Astrocyte (in vitro differentiated cells and primary cell): ENCODE measurements at places on chromosomes 2 and 18.
A peak's percentile ranks its signal among the peaks of the same experiment; 100 is the strongest.

- DNase-seq, result no peak
Observed at GRCh38 chr2:72871880-72872279, 15.3 kb upstream of the SPR start.

DNA sequence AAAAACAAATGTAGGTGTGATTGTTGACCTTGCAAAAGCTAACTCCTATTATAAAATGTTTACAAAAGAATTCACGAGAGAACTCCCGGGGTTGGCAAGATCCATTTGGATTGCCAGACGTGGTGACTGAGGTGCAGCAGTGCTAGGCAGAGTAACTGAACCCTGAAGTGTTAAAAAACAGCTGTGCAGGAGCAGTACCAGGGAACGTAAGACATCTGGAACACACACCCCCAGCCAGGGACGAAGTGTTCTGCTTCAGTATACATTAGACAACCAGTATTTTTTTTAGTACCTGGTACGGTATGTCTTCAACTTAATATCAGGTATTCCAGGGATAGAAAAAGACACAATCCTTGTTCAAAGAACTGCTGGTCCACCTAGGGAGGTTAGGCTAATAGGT, 272.1 kb upstream of the EPAS1 start:
- no peak for DNase-seq

- DNase-seq, result peak; percentile 68
Observed at GRCh38 chr2:54610700-54611099, 112.8 kb upstream of the EML6 start.

DNA sequence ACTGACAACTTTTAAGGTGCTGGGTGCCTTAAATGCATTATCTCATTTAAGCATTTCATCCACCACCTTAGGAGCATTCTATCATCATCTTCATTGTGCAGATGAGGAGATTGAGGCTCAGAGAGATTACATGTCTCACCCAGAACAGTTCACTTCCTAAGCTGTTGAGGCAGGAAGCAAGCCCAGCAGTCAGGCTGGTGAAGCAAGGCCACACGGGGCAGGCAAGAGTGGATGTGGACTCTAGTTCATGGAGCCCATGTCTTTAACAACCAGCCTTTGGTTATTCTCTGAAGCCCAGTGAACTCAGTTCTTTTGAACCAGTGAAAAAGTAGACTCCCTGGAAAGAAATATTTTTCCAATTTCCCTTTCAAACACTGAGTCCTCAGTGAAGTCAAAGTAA, 294.8 kb upstream of the MGAT5 start:
- no peak for DNase-seq

DNA sequence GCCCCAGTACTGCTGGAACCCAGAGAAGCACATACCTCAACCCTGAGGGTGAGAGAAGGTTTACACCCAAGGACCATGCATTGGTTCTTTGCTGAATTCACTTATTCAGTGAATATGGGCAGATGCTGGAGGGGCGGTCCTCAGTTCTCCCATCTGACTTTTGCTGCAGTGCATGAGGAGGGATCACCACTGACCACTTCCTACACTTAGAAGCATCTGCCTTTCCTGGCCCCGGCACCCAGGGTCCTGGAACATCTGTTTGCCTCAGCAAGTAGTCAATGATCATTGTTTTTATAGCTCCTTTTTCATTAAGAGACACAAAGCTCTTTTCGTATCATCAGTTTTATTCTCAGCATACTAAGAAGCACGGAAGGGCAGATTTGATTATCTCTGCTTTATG, 211.4 kb downstream of the SH3RF3 start:
- no peak for DNase-seq

DNA sequence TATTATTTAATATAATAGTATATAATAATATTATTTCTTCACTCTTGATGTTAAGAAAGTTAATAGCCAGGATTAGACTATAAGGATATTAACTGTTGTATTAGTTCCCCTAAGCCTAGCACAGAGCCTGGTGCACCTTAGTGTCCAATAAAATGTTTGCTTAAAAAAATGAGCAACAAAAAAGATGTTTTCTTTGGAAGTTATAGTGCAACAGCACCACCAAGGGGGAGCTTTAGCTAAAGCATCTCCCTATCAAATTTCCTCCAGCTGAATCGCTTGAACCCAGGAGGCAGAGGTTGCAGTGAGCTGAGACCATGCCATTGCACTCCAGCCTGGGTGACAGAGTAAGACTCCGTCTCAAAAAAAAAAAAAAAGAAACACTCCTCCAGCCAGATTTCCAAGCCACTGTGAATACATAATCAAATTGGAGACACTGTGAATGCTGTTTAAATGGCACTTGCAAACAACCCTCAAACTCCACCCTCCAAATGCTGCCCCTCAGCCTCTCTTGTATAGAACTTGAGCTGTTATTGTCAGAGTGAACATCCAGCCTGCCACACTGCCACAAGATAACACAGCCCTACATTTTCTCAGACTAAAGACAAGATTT, 221.9 kb downstream of the DYM start:
- no peak for DNase-seq

DNA sequence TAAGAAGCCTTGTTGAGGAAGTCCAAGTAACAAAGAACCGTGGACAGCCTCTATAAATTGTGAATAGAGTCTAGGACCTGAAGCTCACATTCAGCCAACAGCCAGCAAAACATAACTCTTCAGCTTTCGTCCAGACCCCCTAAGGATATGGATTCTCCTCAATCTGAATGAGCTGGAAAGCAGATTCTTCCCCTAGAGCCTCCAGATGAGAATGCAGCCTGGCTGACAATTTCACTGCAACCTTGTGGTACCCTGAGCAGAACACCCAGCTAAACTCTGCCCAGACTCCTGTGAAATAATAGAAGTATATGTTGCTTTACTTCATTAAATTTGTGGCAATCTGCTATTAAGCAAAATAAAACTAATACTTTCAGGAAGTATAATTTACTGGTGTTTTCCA, 483.5 kb upstream of the SLC8A1 start:
- DNase-seq, result no peak

- no peak for DNase-seq
Observed at GRCh38 chr2:43841949-43842865, 3.4 kb downstream of the ABCG8 start.

GRCh38 chr18:23689031-23689615, at the start of gene LAMA3:
LAMA3 (plus strand) TSS chr18:23689453; CDS start chr18:23689684, 231 bp downstream.
- DNase-seq, result no peak

DNA sequence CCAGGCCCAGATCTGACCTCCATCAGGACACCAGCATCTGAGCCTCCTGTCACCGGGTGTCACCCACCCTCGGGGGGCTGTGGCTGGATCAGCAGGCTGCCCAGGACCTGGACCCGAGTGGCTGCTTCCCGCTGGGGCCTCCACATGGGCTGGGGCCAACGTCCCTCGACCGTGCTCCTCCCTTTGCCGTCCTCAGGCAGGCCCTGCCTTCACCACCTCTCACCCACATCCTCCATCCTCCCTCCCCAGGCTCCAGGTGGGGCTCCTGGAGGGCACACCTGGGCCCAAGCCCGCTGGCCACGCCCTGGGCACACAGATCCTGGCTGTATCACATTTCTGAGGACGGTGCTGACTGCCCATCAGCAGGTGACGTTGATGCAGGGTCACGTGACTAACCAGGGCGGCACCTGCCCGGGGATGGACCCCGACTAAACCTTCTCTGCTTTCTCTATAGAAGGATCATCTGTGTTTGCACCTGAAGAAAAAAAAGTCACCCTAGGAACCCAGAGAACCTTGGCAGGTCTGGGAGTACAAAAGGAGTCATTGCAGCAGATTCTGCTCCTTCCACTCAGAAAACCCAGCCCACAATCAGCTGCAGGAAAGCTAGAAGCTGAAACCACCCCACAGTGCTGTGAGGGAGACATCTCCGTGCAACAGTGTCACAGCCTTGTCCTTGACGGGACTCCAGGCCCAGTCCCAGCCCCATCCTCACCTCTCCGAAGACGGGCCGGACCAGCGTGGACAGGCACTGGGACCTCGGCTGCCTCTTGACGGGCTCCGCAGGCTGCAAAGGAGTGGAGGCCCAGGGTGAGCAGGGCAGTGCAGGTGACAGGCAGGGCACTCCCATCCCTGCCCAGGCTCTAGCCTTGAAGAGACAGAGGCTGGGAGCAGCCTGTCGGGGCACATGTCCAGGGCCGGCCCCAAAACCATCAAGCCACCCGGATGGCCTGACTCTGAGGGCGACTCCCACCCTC, 11.2 kb downstream of the STK25 start:
- DNase-seq, result no peak

DNA sequence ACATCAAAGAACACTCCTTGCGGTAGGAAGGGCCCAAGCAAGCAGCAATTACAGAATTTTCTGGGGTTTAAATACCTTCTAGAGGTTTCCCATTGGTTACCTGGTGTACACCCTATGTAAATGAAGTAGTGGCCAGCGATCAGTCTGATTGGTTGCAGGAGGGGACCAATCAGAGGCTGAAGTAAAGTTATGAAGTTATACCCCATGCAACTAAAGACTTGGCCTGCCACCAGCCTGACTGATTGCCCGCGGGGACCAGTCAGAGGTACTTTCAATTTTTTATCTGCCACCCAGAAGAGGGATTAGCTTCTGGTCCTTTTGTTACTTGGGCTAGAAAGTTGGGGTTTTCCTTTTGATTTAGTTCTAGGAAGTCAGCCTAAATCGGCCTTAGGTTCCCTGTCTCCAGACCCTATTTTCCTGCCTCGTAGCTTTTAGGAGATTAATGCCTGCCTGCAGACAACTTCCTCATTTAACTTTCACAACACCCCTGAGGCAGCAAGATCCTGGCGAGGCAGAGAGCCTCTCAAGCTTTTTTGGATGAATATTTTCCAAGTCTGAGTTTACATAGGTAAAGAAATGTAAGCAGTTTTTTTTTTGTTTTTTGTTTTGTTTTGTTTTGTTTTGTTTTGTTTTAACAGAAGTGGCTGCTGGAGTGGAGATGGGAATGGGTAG, 1.5 kb upstream of the DGUOK start:
- no peak for DNase-seq

DNA sequence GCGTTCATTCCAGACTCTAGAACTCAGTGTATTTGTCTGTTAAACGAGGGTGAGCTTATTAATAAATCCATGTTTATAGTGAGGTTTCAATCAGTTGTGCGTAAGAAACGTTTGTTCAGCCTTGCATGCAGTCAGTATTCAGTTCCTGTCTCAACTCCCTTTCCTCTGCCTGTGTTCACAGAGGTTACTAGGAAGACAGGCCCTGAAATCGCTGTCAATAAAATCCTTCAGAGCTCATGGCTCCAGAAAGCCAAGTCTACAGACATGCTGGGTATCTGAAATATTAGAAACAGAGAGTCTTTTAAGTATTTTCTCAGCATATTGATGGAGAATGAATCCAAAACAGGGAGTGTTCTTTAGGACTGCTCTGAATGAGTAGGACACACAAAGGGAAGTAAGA, 75.4 kb downstream of the KLF7 start:
- no peak for DNase-seq

DNA sequence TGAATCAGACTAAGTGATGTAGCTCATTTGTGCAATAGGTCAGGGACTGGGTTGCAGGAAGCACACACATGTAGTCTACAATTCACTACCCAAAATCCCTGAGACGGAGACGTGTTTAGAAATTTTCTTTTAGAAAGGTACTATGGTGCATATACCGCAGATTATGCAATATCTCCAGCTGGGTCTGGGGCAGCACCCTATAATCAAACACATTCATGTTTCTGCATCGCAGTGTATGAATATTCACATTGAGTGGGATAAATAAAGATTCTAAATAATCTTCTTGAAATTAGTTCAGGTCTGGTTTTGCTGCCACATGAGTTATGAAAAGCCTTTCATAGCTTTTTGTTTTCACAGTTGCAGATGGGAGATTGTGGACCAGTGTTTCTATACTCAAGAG, 395.7 kb upstream of the FANCL start:
- no peak for DNase-seq

DNA sequence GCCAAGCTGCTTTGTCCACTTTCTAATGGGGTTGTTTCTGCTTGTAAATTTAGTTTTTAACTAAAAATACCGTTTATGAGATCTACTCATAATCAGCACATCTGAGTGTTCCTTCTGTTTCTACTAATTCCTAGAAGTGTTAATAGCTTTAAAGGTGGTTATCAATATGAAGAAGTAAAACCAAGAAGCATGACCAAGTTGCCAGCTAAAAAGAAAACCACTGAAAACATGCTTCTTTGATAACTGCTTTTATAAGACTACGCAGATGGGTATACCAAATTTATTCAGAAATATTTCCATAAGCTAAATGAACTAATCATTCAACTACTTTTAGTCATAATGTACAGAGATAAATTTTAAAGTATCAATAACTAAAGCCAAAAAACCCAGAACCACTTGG, 101.8 kb downstream of the C2orf74 start:
- DNase-seq, result no peak

- DNase-seq, result no peak
Observed at GRCh38 chr2:207480521-207481040, 49.2 kb upstream of the CREB1 start.

DNA sequence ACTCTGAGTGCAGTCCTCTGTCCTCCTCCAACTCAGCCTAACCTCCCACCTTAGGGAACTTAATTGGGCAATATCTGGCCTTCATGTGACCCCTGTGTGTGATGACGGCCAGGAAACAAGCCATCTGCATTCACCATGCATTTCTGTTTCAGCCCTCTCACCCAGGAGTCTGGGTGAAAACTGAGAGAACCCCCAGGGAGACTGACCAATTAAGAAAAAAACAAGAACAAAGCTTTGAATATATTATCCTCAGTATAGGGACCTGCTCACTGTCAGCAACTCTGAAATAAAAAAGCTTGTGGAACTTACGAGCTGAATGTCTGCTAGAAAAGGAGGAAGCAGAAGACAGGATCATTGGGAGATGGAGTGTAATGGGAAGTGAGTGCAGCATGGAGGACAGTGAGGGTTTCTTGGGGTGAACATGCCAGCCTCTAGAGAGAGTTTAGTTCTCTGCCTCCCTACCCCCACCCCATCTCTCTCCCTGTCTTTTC, 9.5 kb downstream of the MAPRE2 start:
- no peak for DNase-seq

DNA sequence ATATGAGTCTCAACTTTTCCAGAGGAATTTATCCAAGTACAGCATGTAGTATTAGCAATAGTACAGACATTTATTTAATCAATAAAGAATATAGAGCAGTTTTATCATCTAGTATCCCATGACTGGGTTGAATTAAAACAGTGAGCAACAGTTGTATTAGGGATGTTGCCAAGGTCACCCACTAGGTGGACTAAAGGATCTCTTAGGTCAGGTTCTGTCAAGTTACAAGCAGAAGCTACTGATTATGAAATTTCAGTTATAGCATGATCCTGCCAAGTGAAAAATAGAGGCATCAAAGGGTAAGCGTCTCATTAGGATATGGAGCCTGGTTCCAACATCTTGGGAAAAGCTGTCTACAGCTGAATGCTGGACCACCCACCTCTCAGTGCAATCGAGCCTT, 52.1 kb upstream of the LAPTM4A start:
- no peak for DNase-seq

- no peak for DNase-seq
Observed at GRCh38 chr2:157363612-157364101, 38.0 kb upstream of the ERMN start.

GRCh38 chr2:157058161-157058560, 199.3 kb upstream of the GALNT5 start:
- DNase-seq, result no peak
